ENCODE measurements at places on chromosomes 7 and 10.
A peak's percentile ranks its signal among the peaks of the same experiment; 100 is the strongest.

DNA sequence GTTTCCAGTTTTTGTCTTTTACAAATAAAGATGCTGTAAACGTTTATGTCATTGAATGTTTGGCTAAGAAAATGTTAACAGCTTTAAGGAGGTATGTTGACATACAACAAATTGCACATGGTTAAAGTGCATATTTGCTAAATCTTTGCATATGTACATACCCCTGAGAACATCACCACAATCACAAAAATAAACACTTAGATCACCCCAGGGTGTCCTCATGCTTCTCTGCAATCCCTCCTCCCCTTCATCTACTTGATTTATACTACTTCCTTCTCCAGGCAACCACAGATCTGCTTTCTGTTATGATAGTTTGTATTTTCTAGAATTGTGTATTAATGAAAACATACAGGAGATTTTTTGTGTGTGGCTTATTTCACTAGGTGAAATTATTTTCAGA lies 209.5 kb downstream of the GLRX3 start:
- DNase-seq, result no peak

- DNase-seq, result no peak
Observed at GRCh38 chr7:110591341-110591740, 499.6 kb upstream of the LRRN3 start.

DNA sequence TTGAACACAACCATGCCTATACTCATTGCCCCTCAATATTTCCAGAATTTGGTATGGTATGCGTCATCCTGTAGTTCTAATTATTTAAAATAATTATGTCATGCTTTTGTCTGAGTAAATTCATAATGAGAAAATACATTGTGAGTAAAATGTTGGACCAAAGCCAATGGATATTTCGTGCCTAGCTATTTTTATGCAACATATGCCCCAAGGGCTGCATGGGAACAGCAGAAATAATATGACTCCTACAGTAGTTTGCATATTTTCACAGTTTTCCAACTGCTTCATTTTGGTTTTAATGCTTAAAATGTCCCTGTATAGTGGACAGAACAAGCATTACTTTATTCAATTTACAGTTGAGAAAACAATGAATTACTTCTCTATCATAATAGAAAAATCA lies 1115.6 kb upstream of the GHITM start:
- DNase-seq, result no peak

- DNase-seq, result peak; percentile 86
Observed at GRCh38 chr7:134293002-134293740, 23.6 kb downstream of the SLC35B4 start.

- no peak for DNase-seq
Observed at GRCh38 chr10:95814011-95814727, 58.2 kb downstream of the ENTPD1 start.

DNA sequence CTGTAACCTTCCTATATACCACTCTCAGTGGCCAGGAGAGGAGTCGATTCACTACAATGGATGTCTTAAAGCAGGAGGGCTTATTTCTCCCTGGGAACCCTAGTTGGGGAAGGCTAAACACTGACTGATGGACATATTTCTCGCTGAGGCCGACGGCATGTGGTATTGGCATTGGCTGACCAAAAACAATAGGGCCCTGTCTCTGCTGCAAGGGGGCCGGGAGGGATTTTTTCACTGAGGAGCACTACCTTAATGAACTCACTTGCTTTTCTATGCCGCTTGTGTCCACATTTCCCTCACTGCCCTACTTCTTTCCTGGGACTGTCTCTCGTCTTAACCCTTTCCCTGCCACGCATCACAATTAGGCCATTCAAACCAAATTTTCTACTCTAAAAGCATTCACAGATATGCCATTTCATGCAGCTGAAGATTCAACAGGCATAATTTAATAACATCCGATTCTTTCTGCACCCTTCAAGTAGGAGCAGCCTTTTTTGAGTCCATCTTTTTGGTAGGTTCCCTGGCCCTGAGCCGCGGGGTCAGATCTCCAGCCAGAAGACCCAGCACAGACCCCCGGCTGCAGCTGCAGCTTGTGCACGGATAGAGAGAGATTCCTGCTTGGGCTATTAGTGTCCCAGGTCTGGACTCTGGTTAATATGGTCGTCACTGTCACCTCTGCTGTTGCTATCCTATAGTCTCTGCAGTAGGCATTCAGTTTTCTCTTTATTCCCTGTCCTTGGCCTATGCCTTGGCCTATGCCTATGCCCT lies 118.7 kb downstream of the HIPK2 start:
- DNase-seq, result no peak

- DNase-seq, result no peak
Observed at GRCh38 chr7:101617451-101618206, 11.5 kb downstream of the MYL10 start.

DNA sequence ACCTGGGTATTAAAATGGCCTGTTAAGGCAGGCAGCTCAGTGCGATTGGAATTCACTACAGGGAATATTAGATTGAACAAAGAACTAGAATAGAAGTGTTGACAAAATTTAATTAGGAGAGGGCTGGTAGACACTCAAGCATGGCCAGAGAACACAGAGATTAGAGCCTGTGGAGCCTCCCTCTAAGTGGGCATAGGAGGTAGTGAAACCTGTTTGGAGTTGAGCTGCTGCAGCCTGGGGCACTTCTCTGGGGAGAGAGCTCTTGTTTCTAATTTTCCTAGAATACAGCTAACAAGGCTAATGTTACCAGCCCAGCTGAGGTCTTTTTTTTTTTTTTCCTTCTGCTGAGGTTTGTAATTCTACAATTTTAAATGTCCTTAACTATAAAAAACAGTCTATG lies 46.4 kb downstream of the TMEM168 start:
- DNase-seq, result peak; percentile 62

Measured in Karpas-422 (cell line).